ENCODE measurements at places on chromosomes 1 and 21. TPM values are rescaled to one million over a fixed set of nuclear protein-coding genes. Genes with fewer than 3 reads are reported as not detected.

Gene FCRLA
- 0.59 TPM for polyA plus RNA-seq

- DNase-seq: no peak
Observed at GRCh38 chr1:67298762-67299161, 8.9 kb upstream of the IL12RB2 start.

DNA sequence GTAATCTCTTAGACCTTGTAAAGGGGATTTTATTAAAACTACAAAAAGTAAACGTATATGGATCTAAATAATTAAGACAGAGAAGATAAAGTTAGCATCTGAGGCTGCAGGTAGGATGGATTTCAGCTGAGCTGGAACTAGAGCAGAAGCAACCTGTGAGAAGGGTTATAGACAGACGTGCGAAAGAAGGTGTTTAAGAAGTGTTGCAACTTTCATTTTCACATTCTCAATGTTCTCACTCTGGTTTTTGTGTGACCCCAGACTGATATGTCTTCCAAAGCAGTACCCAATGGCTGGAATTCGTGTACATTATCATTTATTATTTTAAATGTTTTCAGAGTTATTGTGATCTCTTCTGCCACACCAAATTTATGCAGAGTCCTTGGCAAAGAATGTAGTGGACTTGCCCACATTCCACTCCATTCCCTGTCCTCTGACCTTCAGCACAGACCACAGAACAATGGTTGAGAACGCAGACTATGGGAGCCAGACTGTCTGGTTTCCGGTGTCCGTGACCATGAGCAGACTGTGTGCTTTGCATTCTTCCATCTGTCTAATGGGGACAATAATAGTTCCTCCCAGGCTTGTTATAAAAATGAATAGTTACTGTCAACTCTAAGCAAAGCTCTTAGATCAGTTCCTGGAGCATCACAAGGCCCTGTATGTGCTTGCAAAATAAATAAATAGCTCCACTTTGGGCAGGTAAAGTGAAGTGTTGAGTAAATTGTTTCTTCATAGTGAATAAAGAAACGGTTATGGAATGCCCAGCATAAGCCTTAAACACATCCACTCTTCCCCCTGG lies 140.6 kb upstream of the SAMSN1 start:
- DNase-seq: no peak

DNA sequence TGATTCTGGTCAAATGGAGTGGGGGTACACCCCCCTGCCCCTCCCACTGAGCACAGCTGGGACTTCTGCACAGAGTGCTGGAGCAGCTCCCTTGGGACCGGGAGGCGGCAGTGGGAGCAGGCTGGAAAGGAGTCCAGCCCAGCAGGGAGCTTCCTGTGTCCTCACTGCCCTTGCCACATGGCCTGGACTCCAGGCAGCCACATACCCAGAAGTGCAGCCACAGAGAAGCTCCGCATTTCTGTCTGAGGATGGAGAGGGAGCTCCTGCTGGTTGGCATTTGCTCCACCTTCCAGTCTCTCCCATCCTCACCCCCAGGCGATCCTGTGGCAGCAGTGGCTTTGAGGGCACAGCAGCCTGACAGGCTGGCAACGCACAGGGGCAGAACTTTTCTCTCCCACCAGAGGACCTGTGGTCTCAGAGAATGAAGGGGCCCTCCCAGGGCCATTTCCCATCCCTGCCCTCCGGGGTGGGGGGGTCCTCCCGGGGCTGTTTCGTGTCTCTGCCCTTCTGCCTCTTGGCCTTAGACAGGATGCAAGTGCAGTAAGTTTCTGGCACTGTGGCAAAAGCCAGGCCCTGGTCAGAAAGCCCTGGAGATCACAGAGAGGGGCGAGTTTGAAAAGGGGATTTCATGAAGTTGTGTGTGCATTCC lies 103.6 kb upstream of the COL6A1 start:
- no peak for DNase-seq

Gene PGLYRP3
- polyA plus RNA-seq: not detected
